ENCODE measurements at places on chromosomes 16 and 17.

GRCh38 chr17:78836420-78837021 is 4.1 kb downstream of the USP36 start:
- DNase-seq, result no peak

- no peak for DNase-seq
These were observed 5.2 kb downstream of the ODAD4 start for GRCh38 chr17:41935641-41936040.

DNA sequence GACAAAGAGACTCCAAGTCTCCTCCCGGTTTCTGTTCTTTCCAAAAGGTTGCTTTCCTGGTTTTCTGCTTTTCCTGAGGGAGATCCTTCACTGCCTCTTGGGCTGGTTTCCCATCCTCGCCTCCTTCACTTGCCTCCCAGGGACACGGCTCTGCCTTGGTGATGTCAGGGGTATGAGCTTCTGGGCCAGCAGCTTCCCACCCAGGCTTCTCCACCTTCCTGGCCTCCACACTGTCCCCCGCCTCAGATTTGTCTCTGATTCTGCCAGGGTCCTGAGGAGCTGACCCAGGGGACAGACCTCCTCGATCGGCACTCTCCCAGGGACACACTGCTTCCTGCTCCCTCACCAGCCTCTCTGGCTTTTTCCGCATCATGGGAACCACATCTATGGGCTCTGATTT is 14.5 kb downstream of the GPR179 start:
- no peak for DNase-seq

DNA sequence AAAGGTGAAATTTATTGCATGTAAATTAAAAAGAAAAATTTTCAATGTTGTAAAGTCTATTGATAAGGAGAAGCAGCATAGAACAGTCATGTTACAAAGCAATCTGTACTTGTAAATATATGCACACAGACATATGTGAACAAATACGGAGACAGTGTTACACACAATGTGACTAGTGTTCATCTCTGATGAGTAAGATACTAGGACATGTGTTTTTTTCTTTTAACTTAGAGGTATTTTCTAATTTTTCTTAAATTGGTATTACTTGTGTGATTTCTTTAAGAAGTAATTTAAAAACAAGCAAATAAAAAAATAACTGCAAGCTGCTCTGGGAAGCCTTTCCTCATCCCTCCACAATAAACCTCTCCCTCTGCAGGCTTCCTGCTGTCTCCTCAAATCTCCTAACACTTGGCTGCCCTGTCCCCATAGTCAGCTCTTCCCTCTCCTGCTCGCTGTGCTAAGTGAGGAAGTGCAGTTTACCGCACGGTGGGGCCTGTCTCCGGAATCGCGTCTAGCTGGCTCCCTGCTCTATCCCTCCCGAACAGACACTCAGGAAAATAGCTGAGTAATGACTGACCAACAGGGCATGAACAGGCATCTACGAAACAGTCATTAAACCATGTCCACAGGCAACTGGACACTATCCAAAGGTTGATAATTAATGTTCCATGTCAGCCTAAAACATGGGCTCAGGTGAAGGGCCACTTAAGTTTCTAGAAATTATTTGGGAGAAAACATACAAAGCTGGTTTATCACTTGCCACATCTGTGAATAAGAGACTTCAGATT is 35.9 kb downstream of the CMTM4 start:
- DNase-seq, result no peak

GRCh38 chr17:20045476-20045875 is 36.3 kb downstream of the SPECC1 start:
- DNase-seq, result no peak

GRCh38 chr16:61074324-61074723 is 961.9 kb downstream of the CDH8 start:
- no peak for DNase-seq

DNA sequence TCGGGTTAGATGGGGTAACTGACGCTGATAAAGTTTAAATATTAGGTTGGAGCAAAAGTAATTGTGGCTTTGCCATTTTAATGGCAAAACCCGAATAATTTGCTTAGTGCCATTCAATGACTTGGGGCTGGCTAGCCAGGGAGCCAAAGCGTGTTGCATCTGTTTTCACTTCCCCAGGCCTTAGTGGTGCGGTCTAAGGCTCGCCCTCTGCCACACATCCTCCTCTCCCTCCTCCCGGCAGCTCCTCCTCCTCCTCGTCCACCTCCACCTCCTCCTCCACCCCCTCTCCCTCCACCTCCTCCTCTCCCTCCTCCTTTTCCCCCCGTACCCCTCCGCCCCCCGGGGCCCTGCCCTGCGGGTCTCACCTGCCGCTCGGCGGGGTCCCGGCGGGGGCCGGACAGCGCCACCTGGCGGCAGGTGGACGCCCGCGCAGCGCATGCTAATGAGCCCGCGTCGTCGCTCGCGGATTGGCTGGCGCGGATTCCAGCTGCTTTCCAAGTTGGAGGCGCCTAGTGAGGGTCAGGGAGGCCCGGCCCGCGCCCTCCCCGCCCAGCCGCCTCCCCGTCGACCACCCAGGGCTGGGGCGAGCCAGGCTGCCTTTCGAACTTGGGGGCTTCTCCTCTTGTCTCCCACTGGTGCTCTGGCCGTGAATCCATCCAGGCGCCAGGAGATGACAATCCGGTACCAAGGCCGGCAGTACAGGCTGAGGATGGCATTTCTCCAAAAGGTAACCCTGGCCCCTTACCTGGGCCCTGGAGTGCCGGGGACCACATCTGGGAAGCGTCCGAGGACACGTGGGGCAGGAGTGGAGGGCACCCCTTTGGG is 36.6 kb upstream of the RGS9 start:
- peak; percentile 60 for DNase-seq

GRCh38 chr16:59205403-59205802 is 471.3 kb upstream of the GOT2 start:
- DNase-seq, result no peak

GRCh38 chr17:72349491-72349995 is 228.7 kb downstream of the SOX9 start:
- no peak for DNase-seq

GRCh38 chr16:61148930-61149329 is 887.3 kb downstream of the CDH8 start:
- DNase-seq, result no peak

DNA sequence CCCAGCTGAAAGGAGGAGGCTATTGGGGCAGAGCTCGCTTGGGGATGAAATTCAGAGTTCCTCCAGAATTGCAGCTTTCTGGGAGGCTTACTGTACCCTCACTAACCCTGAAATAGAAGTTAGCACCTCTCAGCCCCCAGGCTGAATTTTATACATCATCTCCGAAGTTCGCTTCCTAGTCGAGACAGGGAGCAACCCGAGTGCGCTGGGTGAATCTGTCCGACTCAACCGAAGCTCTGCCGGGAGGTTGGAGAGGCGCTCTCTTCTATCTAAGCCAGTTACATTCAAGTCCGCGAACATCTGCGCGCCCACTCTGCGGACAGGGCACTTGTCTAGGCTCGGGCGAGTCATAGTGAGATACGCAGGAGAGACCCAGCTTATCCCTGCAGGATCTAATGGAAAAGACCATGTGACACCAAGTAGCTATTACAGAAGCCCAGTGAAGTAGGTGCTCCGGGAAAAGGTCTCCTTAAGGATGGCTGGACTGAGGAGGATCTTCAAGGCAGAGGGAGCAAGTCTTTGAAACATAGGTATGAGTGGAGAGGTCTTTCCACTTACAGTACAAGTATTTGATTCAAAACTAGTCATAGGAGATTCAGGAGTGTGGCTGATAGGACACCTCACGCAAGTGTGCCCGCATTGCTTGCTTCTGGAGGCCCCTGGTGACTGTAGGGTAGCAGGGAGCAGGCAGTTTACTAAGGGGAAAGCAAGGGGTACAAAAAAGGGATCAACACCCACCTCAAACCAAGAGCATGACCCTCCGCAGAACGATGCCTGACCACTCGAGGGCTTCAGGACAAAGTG is 646 bp upstream of the HES7 start:
- DNase-seq, result no peak

GRCh38 chr17:78912082-78912481 is 9.1 kb upstream of the CEP295NL start:
- no peak for DNase-seq

- DNase-seq, result no peak
These were observed 40.9 kb downstream of the B9D1 start for GRCh38 chr17:19321481-19322128.

DNA sequence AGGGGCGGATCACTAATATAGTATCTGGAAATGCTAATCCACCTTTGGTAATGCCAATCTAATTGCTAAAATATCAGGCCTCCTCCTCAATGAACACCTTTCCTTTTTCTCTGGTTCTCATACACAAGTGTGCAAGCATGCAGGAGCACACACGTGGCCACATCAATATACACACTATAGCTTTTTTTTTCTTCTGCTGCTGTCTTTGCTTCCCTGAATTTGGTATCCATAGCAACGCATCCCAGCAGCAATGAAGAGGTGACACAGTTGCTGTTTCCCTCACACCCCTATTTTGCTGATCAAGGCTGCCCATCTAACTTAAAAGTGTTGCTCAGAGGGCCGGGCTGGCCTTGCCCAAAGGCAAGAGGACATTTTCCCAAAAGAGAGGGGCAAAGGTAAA is 15.4 kb downstream of the NOG start:
- no peak for DNase-seq

DNA sequence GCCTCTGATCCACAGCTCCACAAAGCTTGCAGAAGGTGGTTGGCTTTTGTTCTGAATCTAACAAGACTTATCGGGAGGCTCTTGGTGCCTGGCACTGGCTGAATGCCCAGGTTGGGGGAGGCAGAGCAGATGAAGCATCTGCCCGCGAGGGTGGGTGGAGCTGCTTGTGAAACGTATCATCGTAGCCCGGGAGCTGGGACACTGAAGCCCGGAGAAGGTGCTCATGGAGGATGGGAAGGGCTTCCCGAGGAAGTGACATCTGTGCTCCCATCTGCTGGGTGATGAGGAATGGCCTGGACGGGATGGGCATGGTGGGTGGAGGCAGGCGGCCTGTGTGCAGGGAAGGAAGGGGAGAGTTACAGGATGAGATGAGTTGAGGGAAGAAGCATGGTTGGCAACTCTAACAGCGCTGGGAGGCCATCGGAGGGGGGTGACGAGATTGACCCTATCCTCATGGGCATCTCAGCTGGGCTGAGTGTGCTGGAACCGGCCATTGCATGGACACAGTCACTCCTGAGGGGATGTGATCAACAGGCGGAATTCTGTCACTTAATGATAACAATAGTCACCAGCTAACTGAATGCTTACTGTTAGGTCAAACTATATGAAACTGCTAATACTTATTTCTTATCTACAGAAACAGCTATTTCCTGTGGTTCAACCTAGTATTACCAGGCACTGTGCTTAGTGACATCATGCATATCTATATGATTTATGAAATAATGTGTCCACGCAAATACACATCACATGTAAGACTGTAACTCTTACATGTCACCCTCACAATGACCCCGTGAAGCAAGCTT is 102.7 kb downstream of the ABCC6 start:
- DNase-seq, result no peak

DNA sequence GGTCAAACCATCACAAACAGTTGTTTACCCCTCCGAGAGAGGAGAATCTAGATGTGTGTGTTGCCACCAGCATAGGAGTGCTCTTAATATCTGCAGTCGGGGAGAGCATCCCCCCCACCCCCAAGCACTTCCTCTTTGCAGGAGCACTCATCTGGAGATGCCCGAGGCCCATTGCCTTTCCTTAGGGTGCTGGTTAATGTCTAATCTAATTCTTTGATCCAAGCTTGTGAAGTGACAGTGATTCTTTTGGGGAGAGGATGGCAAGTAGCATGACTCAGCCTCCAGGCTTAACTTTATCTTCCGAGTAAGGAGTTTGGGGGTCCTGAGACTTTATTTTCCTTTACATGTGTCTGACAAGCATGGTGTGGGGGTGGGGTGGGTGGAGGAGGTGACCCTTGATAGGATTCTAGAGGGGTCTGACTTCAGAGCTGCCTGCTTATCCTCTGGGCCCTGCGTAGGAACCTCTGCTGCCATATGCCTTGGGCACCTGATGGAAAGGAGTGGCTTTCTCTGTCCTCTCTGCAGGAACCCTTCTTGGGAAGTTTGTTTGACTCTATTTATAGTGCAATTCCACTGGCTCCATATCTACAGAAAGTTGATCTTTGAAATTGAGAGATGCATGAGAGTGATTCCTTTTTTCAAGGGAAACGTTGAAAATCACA is 207.1 kb downstream of the SPECC1 start:
- DNase-seq, result no peak

DNA sequence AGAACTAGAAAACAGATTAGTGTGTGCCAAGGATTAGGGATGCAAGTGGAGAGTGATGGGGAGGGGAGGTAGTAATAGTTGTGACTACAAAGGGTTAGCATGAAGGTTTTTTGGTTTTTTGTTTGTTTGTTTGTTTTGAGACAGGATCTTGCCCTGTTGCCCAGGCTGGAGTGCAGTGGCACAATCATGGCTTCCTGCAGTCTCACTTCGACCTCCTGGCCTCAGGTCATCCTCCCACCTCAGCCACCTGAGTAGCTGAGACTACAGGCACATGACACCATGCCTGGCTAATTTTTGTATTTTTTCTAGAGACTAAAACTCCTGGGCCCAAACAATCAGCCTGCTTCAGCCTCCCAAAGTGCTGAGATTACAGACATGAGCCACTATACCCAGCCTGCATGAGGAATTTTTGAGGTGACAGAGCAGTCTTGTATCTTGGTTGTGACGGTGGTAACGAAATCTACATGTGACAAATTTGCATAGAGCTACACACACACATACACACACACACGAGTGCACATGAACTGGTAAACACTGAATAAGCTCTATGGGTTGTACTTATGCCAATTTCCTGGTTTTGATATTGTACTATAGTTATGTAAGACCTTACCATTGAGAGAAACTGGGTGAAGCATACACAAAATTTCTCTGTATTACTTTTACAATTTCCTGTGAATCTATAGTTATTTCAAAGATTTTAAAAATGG is 59.6 kb upstream of the TOM1L1 start:
- no peak for DNase-seq

DNA sequence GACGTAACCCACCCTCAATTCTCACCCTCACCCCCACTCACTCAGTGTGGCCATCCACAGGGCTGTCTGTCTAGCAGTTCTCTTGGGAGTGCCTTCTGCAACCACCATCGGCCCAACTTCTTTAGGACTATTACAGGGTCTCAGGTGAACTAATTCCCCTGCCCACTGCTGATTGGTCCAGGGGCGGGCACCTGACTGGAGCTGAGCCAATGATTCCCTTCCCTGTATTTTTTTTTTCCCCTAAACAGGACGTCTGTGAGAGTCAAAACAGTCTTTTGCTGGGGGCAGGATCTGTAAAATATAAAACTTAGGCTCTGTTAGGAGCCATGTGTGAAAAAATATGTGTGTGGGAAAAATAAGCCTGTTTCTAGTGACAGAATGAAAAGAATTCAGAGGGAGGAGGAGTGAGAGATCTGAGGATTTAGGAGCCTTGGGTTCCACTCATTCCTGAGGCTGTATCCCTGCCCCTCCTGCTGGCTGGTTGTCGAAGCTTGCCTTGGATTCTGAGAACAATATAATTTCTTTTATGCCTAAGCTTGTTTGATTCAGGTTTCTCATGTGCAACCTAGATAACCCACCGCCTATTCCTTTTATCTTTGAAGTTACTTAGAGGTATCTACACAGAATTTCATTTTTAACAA is 115.0 kb downstream of the SPACA3 start:
- no peak for DNase-seq

All from stimulated activated CD8-positive, alpha-beta memory T cell treated with anti-CD3 and anti-CD28 coated beads, Interleukin-7, amount 100 ng/mL, for 48 hours (primary cell).